ENCODE measurements at places on chromosomes 3 and 15.

DNA sequence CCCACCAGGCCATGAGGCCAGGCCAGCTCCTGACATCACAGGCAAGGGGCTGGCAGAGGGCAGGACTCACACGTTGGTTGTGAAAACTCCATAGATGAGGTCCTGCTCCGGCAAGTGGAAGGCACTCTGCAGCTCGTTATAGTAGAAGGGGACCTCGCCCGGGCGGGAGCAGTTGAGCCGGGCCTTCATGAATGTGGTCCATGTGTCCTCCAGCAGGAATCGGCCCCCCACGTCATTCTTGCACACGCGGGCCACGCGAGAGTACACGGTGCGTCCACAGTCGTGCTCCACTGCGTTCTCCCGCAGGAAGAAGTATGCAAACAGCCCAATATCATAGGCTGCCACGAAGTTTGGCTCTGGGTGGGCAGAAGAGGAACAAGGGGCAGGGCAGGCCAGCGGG, 101.2 kb downstream of the SEMA5B start:
- no peak for DNase-seq

DNA sequence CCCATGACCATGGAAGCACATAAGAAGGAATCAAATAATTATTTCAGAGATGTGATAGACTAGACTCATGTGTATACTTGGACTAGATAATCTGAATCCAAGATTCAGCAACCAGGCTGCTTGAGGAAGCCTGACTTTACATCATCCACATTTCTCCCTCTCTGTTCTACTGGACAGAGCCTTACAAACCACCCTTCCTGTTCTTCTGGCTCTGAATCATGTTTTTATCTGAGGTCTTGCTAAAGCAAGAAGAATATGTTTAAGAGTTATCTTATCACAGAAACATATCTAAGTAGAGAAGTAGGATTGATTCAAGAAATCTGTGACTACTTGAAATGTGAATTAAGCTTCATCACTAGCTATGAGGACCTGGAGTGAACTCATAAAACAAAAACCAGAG, 71.1 kb upstream of the SLC24A5 start:
- DNase-seq: no peak

DNA sequence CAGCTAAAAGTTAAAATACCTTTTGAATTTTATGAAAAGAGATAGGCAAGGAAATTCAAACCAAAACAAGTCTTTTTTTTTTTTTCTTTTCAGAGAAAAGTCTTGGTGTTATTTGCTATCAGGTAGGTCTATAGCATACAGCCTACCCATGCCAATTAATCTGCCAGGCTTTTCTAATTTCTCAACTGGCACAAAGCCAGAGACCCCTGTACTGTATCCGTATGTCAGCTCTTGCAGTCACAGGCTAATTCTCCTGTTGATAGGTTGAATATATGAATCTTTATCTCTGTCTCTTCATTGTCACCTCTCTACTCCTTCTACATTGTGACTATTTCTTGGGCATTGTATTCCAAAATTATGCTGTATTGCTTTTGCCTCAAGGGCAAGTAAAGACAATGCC, 133.4 kb downstream of the IL5RA start:
- no peak for DNase-seq

- DNase-seq: no peak
Observed at GRCh38 chr3:156657862-156658731, 16.3 kb upstream of the TIPARP start.

- no peak for DNase-seq
Observed at GRCh38 chr3:34152656-34153055, 354.2 kb downstream of the PDCD6IP start.

GRCh38 chr3:65867463-65868210, 171.1 kb downstream of the MAGI1 start:
- DNase-seq: no peak

- DNase-seq: no peak
Observed at GRCh38 chr3:124862006-124862405, 25.2 kb downstream of the ITGB5 start.

- DNase-seq: no peak
Observed at GRCh38 chr15:89749526-89749925, 1.5 kb downstream of the MESP1 start.

DNA sequence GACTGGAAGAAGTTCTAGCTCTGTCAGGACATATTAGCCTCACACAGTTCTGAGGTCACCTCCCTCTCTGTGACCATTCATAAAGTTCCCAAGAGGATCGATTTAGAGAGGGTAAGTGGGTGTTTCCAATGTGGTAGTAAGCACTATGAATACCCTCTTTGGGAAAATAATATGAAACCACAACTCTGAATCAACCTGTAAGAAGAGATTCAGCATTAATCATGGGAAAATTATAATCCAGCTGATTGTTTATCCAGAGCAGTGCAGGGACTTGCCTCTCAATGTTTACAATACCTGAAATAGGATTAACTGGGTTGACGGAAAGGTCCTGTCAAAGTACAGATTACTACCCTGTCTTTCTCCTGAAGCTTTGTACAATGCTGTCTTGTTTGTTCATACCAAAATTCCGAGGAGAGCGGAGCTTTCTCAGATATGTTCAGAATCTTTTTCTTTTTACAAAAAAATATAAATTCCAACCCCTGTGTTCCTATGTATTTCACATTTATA, 302.9 kb upstream of the DPPA4 start:
- no peak for DNase-seq

DNA sequence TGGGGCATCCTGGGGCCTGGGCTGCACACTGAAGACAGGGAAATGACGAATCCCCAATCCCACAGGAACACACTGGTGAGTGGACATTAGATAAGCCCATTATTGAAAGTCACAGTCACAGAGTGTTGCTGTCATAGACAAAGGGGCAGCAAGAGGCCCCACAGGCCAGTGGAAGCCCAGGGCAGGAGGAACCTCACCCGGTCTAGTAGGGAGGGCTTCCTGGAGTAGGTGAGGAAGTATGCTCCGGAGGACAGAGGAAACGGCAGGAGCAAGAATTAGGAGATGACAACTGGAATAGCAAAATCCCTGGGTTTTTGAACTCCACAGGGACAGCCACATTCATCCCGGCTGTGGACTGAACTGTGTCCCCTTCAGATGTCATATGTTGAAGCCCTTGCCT, 101.2 kb downstream of the TPRA1 start:
- no peak for DNase-seq

GRCh38 chr3:147730284-147730683, 321.1 kb downstream of the ZIC1 start:
- no peak for DNase-seq

DNA sequence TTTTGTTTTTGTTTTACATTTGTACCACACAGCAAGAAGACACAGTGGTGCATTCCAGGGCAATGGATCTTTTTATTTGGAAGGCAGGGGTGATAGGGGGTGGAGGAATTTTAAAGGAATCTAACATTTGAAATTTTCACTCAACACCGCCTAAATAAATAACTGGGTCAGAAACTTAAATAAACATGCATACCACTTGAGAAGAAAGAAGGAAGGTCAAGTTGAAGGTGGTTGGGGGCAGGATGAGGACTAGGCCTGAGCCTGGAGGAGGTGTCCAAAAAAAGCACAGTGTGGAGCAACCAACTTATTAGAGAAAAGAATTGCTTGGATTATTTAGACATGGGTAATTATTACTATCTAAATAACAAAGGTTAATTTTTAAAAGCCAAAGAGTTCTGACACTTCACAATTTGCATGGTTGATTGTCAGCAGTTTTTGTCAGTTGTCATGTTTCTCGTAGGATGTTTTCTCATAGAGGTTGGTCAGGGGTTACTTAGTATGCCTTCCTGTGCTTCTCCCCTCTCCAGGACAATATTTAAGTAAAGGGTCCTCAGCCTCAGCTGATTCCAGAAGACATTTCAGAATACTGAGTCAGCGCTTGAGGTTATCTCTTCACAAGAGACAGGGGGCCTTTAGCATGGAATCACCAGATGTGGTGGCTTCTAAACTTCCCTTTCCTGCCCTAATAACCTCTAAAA, 173.7 kb upstream of the SLC2A2 start:
- DNase-seq: no peak

DNA sequence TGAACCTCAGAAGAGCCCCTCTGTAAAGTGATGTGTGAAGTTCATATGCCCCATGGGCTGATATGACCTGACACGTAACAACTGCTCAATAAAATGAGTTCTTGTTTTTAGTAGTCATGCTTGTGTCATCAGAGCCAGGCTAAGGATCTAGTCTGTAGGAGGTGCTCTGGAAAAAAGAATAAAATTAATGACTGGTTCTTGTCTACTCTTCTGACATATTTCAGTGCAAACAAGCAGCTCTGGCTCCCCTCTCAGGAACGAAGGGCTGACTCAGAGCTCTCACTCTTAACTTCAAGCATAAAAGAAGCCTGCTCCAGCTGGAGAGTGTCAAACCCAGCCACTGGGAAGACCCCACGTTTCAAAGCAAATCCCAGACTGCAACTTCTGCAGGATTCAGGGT, 77.0 kb downstream of the LRIG1 start:
- no peak for DNase-seq

DNA sequence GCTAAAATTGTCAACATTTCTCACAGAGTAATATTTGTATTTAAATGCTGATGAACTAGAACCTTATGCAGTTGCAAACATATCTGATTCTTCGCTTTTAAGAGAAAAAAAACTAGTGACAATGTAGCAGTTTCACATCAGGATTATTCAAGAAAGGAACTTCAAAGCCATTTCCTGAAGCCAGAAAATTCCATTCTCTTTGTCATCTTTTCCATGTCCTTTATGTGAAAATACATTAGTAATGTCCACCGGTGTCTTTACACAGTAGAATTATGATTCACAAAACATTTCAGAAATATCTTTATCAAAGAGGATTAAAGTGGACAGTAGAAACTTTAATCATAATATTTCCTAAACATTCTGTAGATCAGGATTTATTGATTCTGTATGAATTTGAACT, 12.7 kb upstream of the LXN start:
- DNase-seq: no peak

DNA sequence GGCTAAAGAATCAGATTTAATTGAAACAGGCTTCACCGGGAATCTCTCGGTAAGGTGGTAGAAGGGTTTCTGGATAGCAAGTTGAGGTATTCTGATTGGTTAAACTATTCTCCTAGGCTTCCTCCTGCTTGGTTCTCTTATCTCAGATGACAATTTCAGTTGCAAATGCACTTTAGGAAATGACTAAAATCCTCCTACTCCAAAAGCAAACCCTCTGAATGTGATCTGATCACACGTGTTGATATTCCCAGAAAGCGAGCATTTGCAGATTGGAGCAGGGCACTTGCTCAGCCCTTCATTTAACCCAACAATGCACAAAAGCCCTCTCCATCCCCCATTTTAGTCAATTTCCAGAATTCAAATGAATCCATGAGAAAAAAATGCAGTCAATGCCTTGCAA, 55.6 kb upstream of the ICE2 start:
- no peak for DNase-seq
